ENCODE measurements at places on chromosomes 3 and 15. TPM values are rescaled to one million over a fixed set of nuclear protein-coding genes. Genes with fewer than 3 reads are reported as not detected.

PBRM1 gene
- 35.2 TPM for total RNA-seq

SCG3 gene
- not detected for total RNA-seq

PLOD2 gene
- total RNA-seq: 27.4 TPM

ZNF385D gene
- total RNA-seq: 0.28 TPM

MB21D2 gene
- total RNA-seq: 4.5 TPM

CD200 gene
- total RNA-seq: 4.0 TPM
